Activated naive CD4-positive, alpha-beta T cell treated with Interleukin-2 at 50 U/mL for 16 hours (primary cell): ENCODE measurements at places on chromosomes 13 and 19.

DNA sequence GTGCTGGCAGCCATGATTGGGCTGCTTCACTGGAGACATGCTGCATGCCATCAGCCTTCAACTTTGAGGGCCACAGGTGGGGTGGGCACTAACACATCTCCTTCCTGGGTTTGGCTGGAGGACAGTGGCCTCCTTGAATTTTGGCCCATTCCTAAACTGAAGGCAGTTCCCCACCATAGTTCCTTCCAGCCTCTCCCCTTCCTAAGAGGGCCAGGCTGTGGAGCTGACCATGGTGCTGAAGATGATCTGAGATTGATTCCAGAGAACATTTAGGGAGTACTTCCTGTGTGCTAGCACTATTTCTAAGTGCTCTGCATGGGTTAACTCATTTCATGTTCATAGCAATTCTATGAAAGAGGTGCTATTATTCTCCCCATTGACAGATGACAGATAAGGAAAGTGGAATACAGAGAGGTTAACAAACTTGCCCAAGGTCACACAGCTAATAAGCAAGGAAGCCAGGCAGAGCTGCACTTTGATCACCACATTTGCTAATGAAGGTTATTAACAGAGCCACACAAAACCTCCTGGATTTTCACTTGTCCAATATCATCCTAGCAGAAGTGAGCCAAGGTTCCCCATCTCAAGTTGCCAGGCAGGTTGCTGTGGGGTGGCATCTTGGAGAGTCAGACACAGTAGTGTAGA, 175.3 kb downstream of the ZIC5 start:
- DNase-seq = no peak

- no peak for DNase-seq
Measured at GRCh38 chr13:95642999-95643398, 1.5 kb downstream of the DZIP1 start.

DNA sequence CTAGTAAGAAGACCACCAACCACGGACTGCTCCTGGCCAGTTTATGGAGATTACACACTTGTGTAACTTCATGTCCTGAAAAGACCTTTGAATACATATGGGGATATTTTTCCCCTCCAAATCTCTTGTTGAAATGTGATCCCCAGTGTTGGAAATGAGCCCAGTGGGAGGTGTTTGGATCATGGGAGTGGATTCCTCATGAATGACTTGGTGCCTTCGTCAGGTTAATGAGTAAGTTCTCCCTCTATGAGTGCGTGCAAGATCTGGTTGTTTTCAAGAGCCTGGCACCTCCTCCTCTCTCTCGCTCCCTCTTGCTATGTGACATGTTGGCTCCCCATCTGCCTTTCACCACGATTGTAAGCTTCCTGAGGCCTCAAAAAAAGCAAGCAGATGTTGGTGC, 769.0 kb upstream of the SLITRK1 start:
- no peak for DNase-seq

GRCh38 chr19:28883241-28883693, 329.7 kb downstream of the UQCRFS1 start:
- DNase-seq = no peak

DNA sequence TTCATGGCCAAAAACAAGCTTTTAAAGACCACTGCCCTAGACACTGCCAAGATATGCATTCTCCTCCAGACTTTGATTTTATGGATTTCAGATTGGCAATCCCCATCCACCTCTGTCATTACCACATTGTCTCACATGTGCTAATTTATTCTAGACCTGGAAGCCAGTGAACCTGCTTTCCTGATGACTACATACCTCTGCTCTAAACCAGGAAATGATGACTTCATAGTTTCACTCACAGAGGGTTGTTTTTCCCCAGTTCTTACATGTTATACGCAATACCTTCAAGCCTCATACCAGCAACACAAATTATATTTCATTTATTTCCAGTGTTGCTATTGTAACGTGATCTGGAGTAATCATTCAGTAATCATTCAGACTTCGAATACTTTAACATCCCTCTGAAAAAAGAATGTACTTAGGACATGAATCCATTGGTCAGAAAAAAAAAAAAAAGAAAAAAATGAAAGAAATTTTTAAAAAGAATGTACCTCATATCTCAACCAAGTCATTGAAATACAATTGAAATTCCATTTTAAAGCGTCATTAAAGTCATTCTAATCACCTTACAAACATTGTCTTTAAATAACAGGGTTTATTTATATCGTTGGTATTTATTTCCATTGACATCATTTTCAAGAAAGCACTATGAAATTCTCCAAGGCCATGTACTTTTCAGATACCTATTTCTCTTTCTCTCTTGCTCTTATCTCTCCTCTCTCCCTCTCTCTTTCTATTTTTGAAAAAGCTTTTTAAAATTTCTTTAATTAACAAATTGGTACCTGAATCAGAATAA, 33.4 kb upstream of the KLF5 start:
- no peak for DNase-seq

DNA sequence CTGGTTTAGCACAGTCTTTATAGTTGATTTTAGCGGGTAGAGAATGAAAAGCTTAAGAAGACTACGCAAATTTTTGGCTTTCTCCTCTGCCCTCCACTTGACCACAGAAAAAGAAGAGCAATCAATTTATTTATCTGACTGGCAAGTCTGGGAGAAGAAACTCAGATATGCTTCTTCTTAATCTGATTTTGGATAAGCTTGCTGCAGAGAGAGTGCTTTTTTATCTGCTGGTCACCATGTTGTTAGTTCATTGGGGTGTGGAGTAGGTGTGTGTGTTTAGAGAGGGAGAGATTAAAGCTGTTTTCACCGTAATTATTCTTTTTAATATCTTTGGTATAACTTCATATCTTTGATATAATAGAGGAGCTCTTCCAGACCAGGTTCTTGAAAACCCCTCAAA, 471.4 kb upstream of the SLC10A2 start:
- DNase-seq = no peak

GRCh38 chr13:46624353-46624752, 71.4 kb downstream of the LRCH1 start:
- DNase-seq = no peak

DNA sequence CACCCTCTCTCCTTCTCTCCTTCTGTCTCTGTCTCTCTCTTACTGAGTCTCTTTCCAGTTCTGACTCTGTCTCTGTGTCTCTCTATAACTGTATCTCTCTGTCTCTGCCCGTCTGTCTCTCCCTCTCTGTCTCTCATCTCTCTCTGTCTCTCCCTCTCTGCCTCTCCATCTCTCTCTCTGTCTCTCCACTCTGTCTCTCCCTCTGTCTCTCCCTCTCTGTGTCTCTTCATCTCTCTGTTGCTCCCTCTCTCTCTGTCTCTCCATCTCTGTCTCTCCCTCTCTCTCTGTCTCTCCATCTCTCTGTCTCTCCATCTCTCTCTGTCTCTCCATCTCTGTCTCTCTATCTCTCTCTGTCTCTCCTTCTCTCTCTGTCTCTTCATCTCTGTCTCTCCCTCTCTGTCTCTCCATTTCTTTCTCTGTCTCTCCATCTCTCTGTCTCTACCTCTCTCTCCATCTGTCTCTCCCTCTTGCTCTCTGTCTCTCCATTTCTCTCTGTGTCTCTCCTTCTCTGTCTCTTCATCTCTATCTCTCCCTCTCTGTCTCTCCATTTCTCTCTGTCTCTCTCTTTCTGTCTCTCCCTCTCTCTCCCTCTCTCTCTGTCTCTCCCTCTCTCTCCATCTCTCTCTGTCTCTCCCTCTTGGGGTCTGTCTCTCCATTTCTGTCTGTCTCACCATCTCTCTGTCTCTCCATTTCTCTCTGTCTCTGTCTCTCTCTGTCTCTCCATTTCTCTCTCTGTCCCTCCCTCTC, 3.3 kb upstream of the MEIS3 start:
- no peak for DNase-seq

DNA sequence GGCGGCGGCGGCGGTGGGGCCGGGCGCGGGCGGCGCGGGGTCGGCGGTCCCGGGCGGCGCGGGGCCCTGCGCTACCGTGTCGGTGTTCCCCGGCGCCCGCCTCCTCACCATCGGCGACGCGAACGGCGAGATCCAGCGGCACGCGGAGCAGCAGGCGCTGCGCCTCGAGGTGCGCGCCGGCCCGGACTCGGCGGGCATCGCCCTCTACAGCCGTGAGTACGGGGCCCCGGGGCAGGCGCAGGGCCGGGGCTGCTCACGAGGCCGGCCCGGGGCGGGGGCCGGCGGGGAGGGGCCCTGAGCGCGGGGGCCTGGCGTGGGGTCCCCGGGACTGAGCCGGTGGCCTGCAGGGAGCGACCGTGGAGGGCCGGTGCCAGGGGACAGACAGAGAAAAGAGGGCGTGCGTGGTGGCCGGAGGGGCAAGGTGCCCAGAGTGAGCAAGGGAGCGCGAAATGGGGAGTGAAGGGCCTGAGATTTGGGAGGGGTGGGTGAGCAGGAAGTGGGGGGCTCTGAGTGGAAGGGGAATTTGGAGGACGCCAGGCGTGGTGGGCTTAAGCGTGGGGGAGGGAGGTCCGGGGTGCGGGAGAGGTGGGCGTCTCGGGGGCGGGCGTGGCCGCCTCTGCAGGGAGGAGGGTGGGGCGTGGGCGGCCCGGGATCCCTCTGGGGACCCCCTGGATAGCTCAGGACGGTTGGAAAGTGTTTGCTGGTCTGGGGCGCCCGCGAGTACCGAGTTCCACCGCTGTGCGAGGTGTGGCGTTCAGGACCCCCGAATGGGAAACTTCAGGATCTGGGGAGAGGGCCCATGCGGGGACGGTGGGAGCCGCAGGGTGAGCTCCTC, 575 bp downstream of the CARM1 start:
- DNase-seq = peak; percentile 29

- DNase-seq = no peak
Measured at GRCh38 chr13:62418872-62419271, 1003.2 kb upstream of the PCDH20 start.

DNA sequence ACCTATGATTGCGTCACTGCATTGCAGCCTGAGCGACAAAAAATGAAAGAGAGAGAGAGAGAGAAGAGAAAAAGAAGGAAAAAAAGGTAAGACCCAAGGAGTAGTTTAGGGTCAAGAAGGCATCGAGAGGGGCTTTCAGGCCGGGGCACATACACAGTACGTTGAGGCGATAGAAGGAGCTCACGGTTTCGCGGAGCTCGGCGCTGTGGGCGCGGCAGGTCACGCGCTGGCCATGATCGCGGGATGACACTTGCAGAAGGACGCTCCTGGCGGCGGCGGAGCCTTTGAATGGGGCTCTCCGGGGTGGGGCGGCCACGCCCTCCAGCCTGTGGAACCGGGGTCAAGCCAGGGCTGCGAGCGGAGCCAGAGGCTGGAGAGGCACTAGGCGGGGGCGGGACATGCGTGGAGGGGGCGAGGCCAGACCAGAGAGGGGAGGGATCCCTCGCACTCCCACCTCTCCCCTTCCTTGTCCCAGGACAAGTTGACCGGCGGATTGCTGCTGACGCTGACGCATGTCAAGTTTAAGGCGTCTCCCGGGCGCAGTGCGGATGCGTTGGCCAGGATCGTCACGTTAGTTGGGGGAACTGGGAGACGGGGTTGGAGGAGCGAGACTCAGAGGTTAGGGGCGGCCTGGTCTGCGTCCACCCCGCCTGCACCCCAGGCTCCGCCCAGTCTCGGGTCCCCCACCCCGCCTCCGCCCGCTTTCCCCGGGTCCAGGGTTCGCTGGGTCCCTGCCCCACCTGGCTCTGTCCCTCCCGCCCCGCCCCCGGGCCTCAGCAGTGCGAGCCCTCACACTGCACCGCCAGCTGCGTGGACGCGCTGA, 6.9 kb downstream of the NPHS1 start:
- DNase-seq = no peak

DNA sequence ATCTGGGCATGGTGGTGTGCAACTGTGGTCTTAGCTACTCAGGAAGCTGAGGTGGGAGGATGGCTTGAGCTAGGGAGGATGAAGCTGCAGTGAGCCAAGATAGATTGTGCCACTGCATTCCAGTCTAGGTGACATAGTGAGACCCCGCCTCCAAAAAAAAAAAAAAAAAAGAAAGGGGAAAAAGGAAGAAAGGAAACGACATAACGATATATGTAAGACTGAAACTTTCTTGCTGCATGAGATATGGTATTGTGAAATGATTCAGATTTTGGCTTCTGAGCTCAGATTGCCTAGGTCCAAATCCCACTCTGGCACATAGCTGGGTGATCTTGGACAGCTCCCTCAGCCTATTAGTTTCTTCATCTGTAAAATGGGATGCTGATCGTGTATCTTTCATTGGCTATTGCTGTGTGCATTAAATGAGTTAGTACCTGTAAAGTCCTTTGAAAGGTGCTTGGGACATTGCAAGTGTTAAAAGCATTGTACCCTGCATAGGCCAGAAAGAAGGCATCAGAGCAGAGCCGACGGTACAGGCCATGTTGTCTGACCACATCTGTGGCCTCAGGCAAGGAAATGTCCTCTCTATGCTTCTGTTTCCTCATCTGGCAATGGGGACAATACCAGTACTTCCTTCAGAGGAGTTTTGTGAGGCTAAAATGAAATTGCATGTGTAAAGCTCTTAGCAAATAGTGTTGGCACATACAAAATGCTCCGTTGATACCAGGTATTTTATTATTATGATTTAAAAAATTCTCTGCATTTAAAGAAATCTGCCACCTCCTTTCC, 32.6 kb upstream of the SLC46A3 start:
- no peak for DNase-seq

DNA sequence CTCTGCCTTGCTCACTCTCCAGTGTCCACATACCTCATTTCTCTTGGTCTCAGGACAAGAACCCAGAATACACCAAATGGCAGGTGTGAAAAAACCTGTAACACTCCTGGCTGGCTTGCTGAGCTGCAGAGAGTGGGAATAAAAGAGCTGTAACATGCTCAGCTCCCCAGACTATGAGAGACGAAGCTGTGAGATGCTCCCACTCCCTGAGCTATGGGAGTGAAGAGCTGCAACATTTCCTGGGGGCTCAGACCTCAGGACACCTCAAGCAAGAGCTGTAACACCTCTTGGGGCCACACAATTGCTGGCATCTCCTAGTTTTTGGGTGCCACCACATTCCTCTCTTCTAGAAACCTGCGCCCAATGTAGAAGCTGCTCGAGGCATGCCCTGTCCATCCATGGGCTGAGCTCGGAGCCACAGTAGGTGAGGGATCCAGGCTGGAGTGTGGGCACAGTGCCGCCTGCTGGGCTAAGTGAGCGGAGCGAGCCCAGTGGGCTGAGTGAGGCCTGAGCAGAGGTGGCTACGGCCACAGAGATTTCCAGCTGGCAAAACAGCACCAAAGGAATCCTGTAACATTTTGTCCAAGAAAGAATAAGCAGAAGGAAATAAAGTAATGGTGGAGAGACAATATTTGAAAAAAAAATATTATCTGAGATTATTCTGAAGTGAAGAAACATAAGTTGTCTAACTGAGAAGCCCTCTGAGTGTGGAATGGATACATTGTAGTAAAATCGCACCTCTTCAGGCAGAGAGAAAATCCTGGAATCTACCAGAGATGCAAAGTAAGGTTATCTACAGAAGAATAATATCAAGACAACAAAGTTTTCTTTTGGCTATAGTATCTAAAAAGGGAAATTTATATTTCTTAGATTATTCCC, 186.2 kb upstream of the PCDH9 start:
- no peak for DNase-seq
